ENCODE measurements at places on chromosomes 6 and 20.

- DNase-seq, result peak; percentile 82
These were observed 4.0 kb downstream of the PPP1R18 start for GRCh38 chr6:30682143-30683117.

DNA sequence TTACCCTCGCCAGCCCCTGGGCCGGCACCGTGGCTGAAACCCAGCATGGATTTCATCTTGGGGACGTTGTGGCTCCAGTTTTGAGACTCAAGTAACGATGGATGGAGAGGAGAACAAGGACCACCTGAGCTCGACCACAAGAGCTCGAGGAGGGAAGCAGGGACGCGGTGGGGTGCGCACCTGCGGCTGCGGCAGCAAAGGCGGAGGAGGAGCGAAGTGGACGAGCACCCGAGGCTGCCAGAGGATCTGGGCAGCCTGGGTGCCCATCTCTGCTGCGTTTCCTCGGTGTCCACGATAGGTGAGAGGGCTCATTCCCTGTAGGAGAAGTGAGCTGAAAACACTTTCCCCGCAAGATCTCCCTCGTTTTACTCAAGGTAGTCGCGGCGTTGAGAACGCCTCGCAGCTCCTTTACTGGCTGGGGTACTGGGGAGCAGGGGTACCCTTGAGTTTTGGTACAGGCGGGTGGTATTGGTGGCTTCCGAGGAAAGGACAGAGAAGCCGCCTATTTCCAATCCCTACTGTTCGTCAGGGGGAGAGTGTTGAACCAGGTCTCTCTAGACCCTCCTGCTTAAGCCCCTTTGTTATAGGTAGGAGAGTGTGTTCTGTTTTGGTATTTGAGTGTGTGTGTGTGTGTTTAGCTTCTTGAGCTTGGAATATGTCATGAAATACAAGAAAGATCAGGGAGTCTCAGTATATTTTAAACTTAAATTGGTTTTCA is 137.7 kb downstream of the TRIM27 start:
- no peak for DNase-seq

- DNase-seq, result no peak
These were observed 118.4 kb upstream of the RUNX2 start for GRCh38 chr6:45209762-45210161.

GRCh38 chr6:44203955-44204354 is 12.8 kb upstream of the MYMX start:
- DNase-seq, result no peak

DNA sequence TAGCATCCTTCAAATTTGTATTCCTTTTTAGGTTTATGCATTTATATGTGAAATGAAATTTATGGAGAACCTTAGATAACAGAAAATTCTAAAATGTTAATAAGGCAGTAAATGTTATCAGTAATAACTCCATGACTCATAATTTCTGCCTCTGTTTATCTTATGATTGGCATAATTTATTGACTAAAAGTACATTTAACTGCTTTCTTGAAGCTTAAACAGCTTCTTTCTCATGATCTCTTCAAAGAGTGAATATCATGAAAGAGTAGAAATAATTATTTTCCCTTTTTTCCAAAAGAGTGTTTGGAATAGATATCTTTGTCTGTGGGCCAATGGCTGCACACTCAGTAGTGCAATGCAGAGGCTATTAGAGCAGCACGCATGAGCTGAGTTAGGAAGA is 91.3 kb downstream of the SHLD1 start:
- DNase-seq, result no peak

GRCh38 chr6:163260111-163260895 is 154.2 kb upstream of the QKI start:
- DNase-seq, result no peak

GRCh38 chr6:11413728-11414127 is 123.8 kb upstream of the TMEM170B start:
- DNase-seq, result no peak

GRCh38 chr6:163960128-163960527 is 545.6 kb downstream of the QKI start:
- DNase-seq, result no peak

DNA sequence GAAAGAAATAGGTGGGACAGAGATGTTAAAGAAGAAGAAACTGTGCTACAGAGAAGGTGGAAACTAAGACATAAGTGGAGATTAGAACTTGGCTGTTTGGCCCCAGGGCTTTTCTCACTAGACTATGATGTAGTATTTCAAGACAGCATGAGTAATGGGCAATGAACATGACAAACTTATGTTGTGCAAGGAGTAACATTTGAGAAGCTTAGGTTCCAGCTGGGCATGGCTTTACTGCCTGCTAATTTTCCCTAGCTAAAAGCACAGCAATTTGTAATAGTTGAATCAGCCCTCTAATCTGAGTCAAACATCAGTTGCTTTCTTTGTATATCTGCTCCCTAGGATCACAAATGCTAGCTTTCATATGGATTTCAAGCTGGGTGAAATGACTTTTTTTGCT is 294.3 kb upstream of the BMP2 start:
- no peak for DNase-seq

DNA sequence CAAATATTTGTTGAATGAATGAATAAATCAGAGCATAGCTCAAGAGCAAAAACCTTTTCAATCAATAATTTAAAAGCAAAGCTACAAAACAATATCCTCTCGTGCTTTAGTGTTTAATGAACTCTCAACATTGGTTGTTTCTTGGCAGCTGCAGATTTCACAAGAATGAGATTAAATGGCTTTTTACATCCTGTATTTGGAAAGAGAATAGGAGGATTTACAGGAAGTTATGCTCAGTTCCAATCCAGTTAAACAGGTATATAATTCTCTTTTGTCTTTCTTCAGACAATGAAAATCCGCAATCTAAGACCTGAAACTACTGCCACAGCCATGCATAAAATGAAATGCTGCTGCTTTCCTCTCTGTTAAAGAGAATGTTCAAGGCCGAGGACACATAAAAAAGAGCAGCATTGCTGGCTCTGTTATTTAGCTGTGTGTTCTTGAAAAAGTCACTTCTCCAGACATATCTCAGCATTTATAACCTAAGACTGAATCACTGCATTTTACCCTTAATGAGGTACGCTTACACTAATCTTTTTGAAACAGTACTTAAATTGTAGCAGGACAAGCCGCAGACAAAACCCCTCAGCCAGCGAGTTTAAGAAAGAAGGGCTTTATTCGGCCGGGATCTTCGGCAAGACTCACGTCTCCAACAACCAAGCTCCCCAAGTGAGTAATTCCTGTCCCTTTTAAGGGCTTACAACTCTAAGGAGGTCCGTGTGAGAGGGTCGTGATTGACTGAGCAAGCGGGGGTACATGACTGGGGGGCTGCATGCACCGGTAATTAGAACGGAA is 3.6 kb downstream of the C6orf52 start:
- no peak for DNase-seq

- no peak for DNase-seq
These were observed 159.1 kb upstream of the PREP start for GRCh38 chr6:105562027-105562426.

GRCh38 chr6:127366282-127367022 is 23.0 kb upstream of the ECHDC1 start:
- no peak for DNase-seq

- DNase-seq, result peak; percentile 21
These were observed 510 bp downstream of the NDRG3 start for GRCh38 chr20:36745234-36745926.

DNA sequence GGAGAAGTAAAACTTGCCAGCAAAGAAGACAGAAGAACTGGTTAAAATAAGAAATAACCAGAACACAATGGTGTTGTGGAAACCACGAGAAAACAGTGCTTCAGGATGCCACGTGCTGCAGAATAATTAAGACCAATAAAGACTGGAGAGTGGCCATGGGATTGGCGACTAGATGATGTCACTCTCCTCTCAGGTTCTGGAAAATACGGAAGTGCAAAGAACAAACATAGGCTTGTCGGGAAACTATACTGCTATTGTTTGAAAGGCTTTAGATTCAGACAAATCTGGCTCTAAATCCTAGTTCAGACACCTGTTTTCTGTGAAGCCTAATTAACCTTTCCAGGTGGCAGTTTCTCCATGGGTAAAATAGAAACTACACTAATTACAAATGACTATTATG is 138.4 kb upstream of the STXBP5 start:
- DNase-seq, result no peak

GRCh38 chr6:90916968-90917367 is 330.1 kb upstream of the MAP3K7 start:
- DNase-seq, result no peak

- DNase-seq, result no peak
These were observed 180.1 kb upstream of the AKAP12 start for GRCh38 chr6:151059612-151060095.

Data from stimulated activated CD8-positive, alpha-beta memory T cell treated with anti-CD3 and anti-CD28 coated beads, Interleukin-2, amount 100 ng/mL, for 48 hours (primary cell).